ENCODE measurements at places on chromosomes 16 and 17. TPM values are rescaled to one million over a fixed set of nuclear protein-coding genes. Genes with fewer than 3 reads are reported as not detected.
A peak's percentile ranks its signal among the peaks of the same experiment; 100 is the strongest.

The TCAP gene
- total RNA-seq, result 1.9 TPM

GRCh38 chr16:66382966-66383299, 16.4 kb downstream of the CDH5 start:
- no peak for DNase-seq
- no peak overlapping the region for H3K4me3 ChIP-seq
- peaks cover 5% of the 10 kb centered on the region for H3K4me1 ChIP-seq
- H3K27me3 ChIP-seq, result no peaks in the 10 kb centered on the region
- peaks cover 5% of the 10 kb centered on the region for H3K36me3 ChIP-seq

The SBK1 gene
- total RNA-seq, result 79.0 TPM

DNA sequence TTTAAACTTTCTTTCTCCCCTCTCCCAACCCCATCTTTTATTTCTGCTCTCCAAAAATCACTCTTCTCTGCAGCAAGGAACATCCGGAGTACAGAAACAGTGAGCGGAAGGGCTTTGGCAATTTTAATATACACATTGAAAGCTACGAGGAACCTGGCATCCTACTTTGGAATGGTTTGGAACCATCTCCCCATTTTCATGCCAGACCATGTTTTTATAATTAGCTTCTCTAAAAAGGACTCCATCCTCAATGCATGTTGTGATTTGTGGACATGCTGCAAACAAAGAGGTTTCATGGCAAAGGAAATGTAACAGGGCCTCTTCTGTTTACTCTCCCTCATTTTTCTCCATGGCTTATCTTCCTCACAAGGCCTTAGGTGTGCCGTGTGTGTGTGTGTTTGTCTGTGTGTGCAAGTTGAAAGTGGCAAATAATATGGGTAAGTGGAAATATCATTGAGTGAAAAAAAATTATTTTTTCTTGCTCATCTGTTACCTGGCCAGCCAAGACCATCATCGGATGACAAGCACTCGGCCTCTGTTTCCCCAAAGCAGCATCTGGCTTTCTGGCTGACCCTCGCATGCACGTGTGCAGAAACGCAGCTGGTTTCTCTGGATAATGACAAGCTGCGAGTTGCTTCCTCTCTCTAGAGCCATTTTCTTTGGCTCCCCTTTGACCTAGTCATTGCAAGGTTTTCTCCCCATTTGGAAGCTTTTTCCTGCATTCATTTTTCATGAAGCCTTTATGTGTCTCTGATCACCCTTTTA, 585.0 kb downstream of the TMEM114 start:
- H3K4me1 ChIP-seq, result peaks cover 3% of the 10 kb centered on the region
- no peak for DNase-seq
- H3K27me3 ChIP-seq, result peaks cover 7% of the 10 kb centered on the region
- H3K36me3 ChIP-seq, result no peaks in the 10 kb centered on the region
- no peak overlapping the region for H3K27ac ChIP-seq
- no peak overlapping the region for H3K4me3 ChIP-seq

GRCh38 chr17:4576729-4577322, 7.5 kb upstream of the SMTNL2 start:
- peaks cover 33% of the 10 kb centered on the region for H3K4me1 ChIP-seq
- peak overlapping the region; percentile 95 for H3K27ac ChIP-seq
- H3K36me3 ChIP-seq, result no peaks in the 10 kb centered on the region
- H3K4me3 ChIP-seq, result peak overlapping the region; percentile 66
- no peaks in the 10 kb centered on the region for H3K27me3 ChIP-seq

The SDR42E2 gene
- not detected for total RNA-seq

DNA sequence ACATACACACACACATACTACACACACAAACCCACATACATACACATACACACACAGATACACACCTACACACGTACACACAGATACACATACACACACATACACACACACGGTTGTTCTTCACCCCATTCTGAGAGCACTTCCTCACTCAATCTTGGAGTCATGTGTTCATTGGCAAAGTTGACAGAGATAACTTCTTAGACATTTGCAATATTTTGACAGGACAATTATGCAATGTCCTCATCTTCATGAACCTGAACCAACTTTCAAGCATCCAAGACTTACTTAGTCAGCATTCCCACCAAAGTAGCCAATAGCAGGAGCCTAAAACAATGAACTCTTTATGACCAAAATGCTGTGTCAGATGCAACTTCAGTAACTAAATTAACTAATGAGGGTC, 77.1 kb upstream of the DNAH17 start:
- no peaks in the 10 kb centered on the region for H3K27me3 ChIP-seq
- H3K36me3 ChIP-seq, result no peaks in the 10 kb centered on the region
- no peaks in the 10 kb centered on the region for H3K4me1 ChIP-seq
- H3K27ac ChIP-seq, result no peak overlapping the region

DNA sequence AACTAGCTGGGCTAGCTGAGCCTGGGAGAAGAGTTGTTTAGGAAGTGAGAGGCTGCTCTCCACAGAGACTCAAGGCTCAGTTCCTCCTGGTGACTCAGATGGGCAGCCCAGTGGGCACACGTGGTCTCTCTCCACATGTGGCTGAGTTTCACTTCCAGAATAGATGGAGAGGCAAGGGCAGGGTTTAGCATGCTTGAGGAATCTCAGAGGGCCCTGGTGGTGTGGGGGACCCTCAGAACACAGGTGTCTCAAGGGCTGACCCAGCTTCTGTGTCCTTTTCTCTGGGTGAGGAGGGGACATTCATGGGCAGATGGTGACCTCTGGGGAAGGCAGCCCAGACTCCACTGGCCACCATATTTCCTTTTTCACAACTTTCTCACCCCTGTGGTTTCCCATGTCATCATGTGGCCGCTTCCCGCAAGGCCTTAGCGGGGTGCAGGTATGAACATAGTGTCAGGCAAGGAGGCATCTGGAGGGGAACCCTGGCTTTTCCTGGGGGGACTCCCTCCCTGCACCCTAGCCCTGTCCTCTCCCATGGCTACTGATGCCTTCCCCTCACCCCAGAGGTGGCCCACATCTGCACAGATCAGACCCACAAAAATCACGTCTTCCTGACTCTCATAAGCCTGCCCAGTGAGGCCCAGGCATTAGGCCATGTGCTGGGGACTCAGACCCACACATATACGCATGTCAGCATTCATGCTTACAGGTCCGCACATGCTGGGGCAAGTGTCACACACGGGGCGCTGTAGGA, 3.3 kb downstream of the GRN start:
- H3K4me3 ChIP-seq, result peak overlapping the region; percentile 29
- H3K4me1 ChIP-seq, result peaks cover 20% of the 10 kb centered on the region
- peaks cover 3% of the 10 kb centered on the region for H3K36me3 ChIP-seq
- peaks cover 15% of the 10 kb centered on the region for H3K27me3 ChIP-seq
- H3K27ac ChIP-seq, result no peak overlapping the region
